Stimulated activated CD8-positive, alpha-beta memory T cell treated with anti-CD3 and anti-CD28 coated beads, Interleukin-15, amount 100 ng/mL, for 4 hours (primary cell): ENCODE measurements at places on chromosomes 2 and 18.

DNA sequence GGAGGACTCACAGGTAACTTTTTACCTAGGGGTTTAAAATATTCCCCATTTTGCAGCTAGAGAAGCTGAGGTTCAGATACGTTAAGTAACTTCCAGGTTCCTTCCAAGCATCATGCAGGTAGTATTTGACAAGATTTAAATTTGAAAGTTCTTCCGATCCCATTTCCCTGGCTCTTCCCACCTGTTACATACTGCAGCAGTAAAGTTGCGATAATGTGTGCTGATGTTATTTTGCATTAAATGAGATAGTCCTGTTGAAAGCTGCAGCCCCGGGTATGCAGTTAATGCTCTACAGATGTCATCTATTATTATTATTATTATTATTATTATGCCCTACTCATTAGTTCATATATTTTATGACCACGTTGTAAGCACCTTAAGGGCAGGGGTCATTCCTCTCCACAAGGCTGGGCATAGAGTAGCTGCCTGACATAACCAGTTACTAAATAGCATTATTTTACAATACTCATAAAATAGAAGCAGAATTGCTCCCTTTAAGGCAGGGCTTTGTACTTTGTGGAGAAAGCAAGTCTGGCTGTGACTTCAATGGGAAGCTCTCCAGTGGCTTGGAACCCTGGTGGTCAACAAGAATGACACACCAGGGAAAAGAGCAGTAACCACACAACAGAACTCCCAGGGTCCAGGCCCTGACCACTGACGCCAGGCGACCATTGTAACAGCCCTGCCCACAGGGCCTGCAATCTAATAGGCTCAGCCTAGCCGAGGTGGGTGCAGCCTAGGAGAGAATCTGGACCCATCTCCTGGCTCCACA, 112.0 kb upstream of the STPG4 start:
- no peak for DNase-seq

- DNase-seq = no peak
These were observed 24.4 kb downstream of the SAP130 start for GRCh38 chr2:128003463-128003862.

DNA sequence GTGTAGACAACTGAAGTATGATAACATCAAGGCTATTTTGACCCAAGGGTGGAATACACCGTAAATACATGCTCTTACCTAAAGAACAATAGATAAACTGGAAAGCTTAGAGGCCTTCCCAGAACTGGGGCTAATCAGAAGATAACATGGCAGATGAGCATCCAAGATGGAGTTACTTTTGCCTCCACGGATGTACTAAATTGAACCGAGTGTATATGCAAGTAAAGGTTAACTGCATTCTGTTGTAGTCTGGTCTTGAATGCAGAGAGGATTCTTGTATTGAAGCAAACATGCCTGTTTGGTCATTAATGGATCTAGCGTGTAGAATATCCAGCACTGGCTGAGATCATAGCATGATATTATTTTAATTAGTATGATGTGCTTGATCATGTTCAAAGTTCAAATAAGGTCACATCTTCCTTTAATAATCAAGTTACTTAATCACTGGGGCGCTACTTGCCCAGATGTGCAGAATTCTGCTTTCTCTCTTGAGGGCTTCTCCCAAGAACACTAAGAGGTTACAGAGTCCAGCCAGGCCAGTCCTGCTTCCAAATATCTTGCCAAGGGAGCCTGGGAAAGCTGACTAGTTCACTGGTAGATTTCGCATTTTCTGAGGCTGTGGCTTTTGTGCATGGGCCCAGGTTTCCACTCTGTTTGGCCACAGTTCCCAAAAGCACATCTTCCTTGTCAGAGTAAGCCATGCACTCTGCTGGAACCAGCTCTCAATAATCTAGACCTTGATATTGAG, 37.5 kb upstream of the ACSL3 start:
- no peak for DNase-seq

DNA sequence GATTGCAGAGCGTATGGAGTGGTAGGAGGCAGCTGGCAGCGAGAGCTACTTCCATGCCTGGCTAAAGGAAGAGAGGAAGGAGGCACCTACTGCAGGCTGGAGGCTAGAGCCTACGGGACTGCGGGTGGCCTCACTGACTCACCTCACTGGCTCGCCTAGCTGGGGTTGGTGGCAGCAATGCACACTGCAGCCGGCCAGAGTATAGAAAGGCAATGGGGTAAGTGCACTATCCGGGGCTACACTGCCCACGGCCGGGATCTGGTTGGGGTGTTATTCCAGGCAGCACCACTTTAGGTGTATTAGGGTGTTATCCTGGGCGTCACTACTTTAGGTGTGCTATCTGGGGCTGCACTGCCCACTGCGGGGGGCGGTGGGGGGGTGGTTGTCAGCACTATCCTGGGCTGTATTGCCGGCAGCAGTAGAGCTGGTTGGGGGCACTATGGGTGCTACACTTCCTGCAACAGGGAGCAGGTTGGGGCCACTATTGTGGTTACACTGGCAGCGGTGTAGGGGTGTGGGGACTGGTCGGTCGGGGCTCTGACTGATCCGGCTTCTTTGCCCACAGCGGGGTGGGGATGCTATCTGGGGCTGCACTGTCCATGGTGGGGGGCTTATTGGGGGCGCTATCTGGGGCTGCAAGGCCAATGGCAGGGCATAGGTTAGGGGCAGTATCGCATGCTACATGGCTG, 33.3 kb upstream of the ANKRD62 start:
- DNase-seq = no peak

DNA sequence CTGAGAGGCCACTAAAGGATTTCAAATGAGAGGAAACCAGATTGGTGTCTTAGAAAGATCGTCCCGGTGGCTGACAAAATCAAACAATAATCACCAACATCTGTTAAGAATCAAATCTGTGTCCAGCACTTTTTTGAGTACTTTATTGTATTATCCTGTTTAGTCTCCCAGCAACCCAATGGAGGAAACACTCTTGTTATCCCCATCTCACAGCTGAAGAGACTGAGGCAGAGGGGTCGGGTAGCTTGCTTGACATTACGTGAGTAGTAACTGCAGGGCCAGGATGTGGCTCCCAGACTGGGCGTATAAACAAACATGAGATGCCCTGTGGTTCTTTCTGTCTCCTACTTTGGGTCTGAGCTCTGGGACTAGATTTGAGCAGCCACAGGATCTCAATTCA, 76.0 kb downstream of the KLHL29 start:
- no peak for DNase-seq

DNA sequence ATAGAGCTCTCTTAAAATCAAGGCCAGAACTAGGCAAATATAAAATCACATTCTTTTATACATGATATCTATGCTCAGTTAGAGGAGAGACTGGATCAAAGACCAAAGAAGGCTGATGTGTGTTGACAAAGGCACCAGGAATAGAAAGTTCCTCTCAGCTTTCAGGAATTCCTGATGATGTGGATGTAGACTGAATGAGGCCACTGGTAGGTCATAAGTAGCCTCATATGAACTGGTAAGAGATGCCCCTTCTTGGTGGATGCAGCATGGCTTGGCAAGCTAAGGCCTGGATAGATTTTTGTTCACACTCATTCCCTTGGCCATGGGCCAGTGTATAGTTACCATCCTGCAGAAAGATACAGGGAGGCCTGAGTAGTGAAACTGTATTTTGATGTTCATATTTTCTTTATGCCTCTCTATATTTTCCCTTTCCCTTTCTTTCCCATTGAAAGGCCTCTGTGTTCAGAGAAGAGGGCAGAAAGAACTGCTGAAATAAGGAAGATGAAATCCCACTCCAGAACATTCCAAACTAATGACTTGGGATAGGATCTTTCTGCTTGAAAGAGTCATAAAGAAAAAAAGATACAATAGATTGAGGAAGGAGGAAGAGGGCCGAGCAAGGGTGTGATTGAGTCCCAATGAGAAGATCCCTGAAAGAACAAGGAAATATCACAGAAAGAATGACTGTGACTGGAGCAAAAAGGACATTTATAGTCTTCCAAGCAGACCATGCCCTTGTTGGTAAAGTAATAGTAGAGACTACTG, 2182.7 kb upstream of the PIK3C3 start:
- DNase-seq = no peak

DNA sequence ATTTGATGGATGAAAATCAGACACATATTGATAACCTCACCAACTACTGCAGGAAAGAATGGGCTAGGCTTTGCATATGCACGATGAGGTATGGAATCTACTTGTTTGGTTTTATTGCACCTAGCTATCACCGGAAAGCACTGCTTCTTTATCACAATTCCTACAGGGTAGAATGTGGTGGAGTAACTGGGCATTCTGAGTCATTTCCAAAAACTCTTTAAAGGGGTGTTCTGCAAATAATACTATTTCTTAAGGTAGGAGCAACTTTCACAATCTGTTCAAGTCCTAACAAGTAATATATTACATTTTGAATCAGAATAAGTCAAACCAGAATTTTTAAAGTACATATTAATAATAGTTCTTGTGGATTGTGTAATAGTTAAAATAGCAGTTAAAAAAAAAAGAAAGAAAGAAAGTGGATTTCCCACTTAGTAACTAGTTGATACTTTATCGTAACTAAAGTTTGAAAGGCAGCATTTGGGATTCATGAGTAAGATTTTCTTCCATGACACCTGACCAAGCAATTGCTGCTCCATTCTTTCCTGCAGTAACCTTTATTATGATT, 40.5 kb downstream of the INO80C start:
- DNase-seq = no peak

DNA sequence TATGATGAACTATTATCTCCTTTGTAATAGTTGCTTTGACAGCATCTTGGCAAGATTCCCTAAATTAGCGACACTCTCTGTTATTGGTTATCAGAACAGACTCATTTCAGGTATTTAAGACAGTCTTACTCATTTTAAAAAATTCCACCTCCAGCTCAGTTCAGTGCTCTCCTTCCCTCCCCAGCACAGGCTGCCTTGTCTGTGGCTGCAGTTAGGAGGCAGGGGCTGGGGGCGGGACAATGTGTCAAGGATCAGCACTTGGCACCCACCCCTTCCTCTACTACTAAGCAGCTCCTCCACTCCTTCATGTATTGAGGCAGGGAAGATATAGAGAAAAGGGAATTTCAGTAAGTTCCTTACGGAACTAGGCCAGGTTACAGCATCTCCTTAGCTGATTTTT, 85.0 kb downstream of the VSNL1 start:
- DNase-seq = no peak

- no peak for DNase-seq
These were observed 40.9 kb upstream of the ORC2 start for GRCh38 chr2:201004370-201004769.

GRCh38 chr2:3604991-3605961, 10.4 kb downstream of the COLEC11 start:
- DNase-seq = peak; percentile 11
